ENCODE measurements at places on chromosomes 12 and 14. TPM values are rescaled to one million over a fixed set of nuclear protein-coding genes. Genes with fewer than 3 reads are reported as not detected.

Gene PMCH
- 0.76 TPM for total RNA-seq

Gene VSIG10
- 32.1 TPM for total RNA-seq

Gene PPP4R4
- total RNA-seq: not detected

Gene DTX1
- total RNA-seq: not detected

Gene KSR2
- total RNA-seq: 1.3 TPM

Gene ERBB3
- total RNA-seq: 0.48 TPM

Gene ETFBKMT
- 2.4 TPM for total RNA-seq

Gene SOX5
- total RNA-seq: 2.6 TPM

Gene NXPH4
- 0.19 TPM for total RNA-seq

Gene TEX52
- total RNA-seq: not detected

Gene NFATC4
- total RNA-seq: 11.4 TPM

Gene CCDC38
- total RNA-seq: 0.10 TPM

Gene FOXN4
- total RNA-seq: not detected

Gene HOXC9
- total RNA-seq: 0.19 TPM

Measured in vein endothelial cell (primary cell).